ENCODE measurements at places on chromosomes 4 and X.

DNA sequence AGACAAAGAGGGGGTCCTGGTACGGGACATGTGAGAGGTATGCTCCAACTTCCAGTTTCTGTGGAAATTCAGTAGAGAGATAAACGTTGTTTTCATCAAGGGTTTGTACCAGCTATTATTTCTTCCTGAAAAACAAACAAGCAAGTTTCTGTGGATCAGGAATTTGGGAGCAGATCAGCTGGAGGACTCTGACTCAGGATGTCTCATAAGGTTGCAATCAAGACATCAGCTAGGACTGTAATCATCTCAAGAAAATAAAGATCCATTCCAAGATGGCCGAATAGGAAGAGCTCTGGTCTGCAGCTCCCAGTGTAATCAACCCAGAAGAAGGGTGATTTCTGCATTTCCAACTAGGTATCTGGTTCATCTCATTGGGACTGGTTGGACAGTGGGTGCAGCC lies 23.5 kb upstream of the NFKB1 start:
- no peaks in the 10 kb centered on the region for H3K4me1 ChIP-seq
- no peak for DNase-seq
- H3K27me3 ChIP-seq, result no peaks in the 10 kb centered on the region
- H3K27ac ChIP-seq, result no peak overlapping the region

DNA sequence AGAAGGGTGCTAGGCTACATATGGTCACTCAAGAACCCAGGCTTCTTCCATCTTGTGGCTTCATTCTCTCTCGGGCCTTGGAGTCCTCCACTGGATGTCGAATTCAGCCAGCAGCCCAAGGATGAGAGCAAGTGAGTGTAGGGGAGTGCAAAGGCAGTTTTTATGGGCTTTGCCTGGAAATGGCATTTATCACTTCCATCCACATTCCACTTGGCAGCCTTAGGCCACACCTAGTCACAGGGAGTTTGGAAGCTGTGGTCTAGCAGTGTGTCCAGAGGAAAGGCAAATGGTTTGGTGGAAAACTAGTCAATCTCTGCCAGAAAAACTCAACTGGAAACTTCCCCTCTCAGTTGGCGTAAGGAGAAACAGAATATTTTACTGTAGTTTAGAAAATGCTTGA lies 59.0 kb downstream of the NHS start:
- no peaks in the 10 kb centered on the region for H3K36me3 ChIP-seq
- H3K27ac ChIP-seq, result no peak overlapping the region
- peaks cover 51% of the 10 kb centered on the region for H3K27me3 ChIP-seq
- no peaks in the 10 kb centered on the region for H3K4me1 ChIP-seq
- no peak for DNase-seq

- no peaks in the 10 kb centered on the region for H3K4me1 ChIP-seq
- H3K27me3 ChIP-seq, result no peaks in the 10 kb centered on the region
- H3K27ac ChIP-seq, result no peak overlapping the region
- H3K36me3 ChIP-seq, result no peaks in the 10 kb centered on the region
- no peak for DNase-seq
- H3K4me3 ChIP-seq, result no peak overlapping the region
Observed at GRCh38 chrX:140360284-140360683, 144.6 kb downstream of the SOX3 start.

GRCh38 chr4:7912826-7913225 lies 26.8 kb downstream of the AFAP1 start:
- H3K27ac ChIP-seq, result no peak overlapping the region
- no peaks in the 10 kb centered on the region for H3K36me3 ChIP-seq
- no peak for DNase-seq
